ENCODE measurements at places on chromosomes 1 and 21.
A peak's percentile ranks its signal among the peaks of the same experiment; 100 is the strongest.

DNA sequence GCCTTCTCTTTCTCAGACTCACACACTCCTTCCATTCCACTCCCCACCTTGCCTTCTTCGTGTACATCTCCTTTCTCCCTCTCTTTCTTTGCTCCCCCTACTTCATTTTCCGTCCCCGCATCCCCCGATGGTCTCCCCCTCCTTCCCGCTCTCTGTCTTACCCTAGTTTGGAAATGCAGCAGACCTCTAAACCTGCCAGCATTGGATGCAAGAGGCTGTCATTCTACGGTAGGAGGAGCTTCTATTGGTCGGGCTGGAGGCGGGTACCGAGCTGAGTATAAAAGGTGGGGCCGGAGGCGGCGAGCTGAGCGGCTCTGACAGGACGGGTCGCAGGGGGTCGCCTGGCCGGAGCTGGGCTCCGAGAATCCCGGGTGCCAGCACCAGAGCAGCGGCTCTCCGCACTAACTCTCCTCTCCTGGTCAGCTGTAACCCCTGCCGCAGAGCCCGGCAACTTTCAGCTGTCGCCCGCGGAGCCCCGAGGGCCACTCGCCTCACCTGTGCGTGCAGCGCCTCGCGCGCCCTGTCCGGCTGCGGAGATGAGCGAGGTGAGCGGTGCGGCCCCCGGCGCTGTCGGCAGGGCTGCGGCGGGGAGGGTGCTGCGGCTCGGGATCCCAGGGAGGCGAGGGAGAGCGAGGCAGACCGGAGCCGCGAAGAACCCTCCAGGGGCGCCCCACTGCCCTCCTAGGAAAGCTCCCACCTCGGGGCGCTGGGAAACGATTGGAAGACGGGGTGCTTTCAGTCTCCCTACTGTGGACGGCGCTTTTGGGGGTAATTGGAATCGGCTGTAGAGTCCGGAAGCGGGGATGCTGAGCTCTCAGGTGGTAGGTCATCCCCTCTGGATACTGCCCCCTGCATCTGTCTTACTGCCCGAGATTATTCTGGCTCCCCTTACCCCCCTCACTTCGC is at the start of gene PCP4L1:
Gene PCP4L1, plus strand, starts transcription at position 307 of the 906 bp plus-strand sequence. Its CDS starts 230 bp downstream, at position 537.
- peak; percentile 49 for DNase-seq

DNA sequence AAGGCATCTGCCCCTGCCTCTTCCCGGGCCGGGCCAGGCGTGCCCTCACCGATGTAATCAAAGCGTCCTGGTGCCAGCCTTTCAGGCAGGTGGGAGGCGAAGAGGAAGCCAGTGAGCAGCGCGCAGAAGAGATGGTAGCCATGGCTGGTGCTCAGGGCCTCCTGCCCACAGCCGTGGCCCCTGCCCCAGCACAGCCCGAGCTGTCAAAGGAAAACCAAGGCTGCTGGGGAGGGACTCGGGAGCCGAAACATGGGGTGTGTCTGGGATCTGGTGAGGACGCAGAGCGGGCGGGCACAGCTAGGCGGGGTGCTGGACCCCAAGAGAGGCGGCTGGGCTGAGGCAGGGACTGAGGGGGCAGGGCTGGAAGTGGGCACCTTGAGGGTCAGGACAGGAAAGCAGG is 2.7 kb downstream of the BGLAP start:
- DNase-seq = no peak

DNA sequence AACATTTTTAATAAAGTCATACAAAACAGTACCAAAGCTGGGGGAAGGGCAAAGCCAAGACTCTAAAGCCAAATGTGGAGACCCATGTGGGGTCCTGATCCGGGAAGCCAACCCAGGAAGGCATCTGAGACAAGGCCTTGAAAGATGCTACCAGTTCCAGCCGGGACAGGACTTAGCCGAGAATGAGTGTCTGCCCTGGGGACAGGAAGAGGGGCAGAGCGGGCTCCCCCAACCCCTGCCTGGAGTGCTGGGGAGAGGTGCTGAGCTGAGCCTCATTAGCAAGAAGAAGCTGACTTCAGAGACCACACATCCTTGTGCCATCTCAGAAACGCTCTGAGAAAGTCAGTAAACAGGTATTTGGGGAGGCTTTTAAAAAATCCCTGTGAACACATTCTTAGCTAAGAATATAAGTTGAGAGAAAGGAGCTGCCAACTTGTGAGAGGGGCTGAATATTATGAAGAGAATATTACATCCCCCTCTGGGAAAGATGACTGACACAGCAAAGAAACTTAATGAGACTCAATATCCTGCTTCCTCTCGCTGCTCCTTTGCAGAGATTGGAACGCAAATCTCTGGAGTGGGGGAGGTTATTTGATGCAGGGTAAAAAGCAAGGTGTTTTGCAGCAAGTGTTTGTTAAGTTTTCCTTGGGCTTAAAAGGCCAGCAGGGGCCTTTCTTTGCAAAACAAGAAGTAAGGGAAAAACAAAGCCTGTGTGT is 103.3 kb upstream of the KCND3 start:
- no peak for DNase-seq

DNA sequence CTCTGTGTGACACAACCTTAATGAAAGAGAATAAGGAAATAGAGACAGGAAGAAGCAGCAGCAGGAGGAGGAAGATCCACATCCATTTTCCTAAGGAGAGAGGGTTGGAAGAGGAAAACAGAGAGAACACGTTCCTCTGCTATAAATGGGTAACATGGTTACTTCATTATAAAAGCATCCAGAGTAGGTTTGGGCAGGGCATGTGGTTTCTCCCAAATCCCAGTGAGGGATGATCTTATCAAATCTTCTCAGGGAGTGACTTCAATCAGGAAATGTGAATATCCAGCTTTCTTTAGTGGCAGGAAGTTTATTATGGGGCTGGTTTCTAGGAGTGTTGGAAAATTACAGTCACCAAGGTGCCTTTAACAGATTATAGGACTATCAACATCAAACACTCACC is 11.1 kb downstream of the CYP2J2 start:
- DNase-seq = no peak

DNA sequence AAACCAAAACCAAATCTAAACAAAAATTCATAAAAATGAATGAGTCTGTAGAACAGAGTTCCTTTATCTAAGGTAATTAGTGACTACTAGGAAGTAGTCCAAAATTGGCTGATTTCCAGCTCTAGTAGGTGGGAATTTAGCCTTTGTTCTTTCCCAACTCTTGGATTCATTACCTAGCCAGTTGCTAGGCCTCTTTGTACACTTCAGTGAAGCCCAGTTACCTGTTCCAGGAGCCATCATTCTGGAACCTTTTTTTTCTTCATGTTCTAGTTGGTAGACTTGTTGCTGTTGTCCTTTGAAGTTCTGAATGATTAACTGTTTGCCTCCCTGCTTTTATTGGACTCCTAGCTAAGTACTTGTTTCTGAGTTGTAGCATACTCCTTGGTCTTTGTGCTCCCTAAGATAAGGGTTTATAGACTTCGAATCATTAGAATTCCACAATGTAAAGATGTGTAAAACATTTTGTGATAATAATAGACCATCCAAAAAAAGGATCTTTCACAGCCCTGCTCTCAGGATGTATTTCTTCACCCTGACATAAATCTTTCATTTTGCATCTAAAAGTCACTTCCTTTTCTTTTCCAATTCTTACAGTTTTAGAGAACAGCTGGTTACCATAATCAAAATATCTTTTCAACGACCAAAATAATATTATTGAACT is 9.8 kb downstream of the PLA2G4A start:
- peak; percentile 63 for DNase-seq

GRCh38 chr21:31558189-31558961 is 101.1 kb upstream of the SOD1 start:
- DNase-seq = no peak

- peak; percentile 7 for DNase-seq
Measured at GRCh38 chr1:24362982-24363614, 43.9 kb downstream of the GRHL3 start.

- no peak for DNase-seq
Measured at GRCh38 chr1:76293831-76294230, 219.3 kb downstream of the ST6GALNAC3 start.

DNA sequence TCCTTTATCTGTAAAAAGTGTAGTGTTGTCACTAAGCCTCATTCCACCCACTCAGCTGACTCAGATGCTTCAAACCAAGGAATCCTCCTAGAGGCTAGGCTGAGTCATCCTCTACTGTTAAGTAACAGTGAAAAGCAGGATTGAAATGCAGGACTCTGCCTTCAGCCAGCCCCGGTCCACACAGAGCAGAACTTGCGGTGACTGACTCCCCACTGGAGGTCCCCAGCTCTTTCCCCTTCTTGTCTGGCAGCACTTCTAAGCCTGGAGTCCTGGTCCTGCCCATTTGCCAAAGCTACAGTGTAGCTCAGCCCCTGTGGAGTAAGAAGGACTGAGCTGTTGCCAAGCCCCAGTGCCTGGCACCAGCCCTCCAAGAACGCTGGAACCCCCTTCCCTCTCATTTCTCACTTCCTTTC is 1.7 kb downstream of the RAB7B start:
- DNase-seq = peak; percentile 100

GRCh38 chr1:200894712-200895442 is at the start of gene INAVA:
Gene INAVA, plus strand, starts transcription at chr1:200894900. Its CDS starts 3,501 bp downstream, at chr1:200898401.
- DNase-seq = no peak

DNA sequence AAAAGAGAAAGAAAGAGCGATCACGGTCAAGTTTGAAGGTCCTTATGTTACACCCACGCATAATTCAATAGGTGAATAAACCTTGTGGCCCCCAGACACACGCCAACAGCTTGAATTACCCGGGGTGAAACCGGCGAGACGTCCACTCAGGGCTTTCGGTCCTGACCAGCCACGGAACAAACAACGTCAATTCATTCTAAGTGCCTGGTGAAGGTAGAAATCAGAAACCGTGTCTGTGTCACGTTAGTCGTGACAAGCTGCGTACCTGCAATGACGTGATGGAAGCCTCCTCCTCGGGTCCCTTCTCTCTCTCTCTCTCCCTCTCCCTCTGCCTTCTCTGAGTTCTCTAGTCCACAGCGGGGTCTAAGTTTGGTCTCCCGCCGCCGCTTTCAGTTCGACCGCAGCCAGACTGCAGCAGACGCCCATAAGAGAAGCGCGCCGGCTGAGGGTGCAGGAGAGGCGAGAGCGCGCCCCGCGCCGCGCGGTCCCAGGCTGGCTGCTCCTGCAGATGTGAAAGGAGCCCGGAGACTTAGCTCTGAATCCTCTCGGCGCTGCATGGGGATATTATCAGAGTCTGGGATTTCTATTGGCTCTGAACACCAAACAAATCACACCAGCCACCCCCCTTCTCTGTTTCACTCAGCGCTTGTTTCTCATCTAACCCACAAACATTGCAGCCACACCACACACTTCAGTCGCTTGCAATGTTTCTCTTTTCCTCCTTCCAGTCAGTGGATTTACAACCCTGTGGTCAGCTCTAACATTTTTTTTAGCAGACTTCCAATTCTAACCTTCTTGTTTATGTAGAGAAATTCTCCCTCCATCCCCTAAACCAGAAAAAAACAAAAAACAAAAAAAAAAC is at the start of gene GREM2:
Gene GREM2, minus strand, starts transcription at position 537 of the 862 bp plus-strand sequence. CDS start 118,680 bp downstream, outside the sequence.
- no peak for DNase-seq

GRCh38 chr1:50097791-50098190 is 10.9 kb upstream of the ELAVL4 start:
- DNase-seq = peak; percentile 68

DNA sequence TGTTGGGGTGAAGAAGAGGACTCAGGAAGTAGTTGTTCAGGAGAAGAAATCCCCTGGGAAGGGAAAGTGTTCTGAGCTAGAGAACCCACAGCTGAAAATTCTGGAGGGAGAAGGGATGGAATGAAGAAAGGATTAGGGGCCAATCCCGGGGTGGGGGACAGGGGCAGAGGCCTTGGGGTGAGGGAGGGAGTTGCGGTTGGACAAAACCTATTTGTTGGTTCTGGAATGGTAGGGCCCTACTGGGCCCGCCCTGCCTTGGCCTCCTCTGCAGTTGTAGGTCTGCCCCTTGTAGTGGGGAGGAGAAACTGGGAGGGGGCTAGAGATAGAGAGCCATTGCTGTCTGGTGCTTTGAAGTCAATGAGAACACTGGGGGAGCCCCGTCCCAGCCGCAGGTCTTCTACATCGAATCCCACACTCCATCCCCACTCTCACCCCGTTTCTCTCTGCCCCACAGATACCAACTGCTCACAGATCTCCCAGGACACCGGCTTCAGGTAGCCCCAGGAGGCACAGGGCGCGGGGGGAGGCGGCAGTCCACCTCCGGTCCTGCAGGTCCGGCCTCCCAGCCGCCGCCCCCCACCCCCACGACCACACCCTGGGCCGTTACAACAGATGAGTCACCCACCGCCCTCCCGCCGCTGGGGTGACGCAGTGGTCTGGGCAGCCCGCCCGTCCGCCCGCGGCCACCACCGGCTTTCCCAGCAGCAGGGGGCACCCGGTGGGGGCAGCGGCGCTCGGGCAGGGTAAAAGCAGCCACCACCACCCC is 1.1 kb downstream of the TAGLN2 start:
- DNase-seq = peak; percentile 89

DNA sequence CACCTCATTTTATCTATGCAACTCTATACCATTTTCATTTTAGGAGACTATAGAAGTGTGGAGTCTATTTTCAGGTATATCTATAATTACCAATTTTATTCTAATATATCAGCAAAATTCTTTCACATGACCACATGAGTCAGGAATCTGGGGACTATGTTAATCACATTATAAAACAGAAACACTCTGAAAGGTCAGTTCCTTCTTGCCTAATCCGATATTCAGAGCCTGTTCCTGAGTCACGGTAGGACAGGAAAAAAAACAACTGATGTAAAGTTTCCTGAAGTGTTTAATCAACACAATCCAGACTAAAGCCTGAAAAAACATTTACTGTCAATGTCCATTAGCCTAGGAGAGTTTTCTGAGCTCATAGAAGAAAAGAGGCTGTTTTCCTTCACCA is 1902.3 kb downstream of the NCAM2 start:
- peak; percentile 5 for DNase-seq

Data from inflammatory macrophage treated with lipopolysaccharide for 4 hours (primary cell).